ENCODE measurements at places on chromosomes 2 and 18. TPM values are rescaled to one million over a fixed set of nuclear protein-coding genes. Genes with fewer than 3 reads are reported as not detected.

EMILIN2 gene
- 25.3 TPM for total RNA-seq

SERPINB5 gene
- not detected for total RNA-seq

TDRD15 gene
- total RNA-seq = not detected

NEUROD1 gene
- not detected for total RNA-seq

ACTR1B gene
- total RNA-seq = 77.3 TPM

EPAS1 gene
- 9.3 TPM for total RNA-seq

KANSL1L gene
- 12.0 TPM for total RNA-seq

DPP4 gene
- total RNA-seq = 42.1 TPM

GKN1 gene
- total RNA-seq = not detected

LHCGR gene
- not detected for total RNA-seq

EVX2 gene
- total RNA-seq = not detected

RELCH gene
- total RNA-seq = 25.6 TPM

CYP26B1 gene
- 2.9 TPM for total RNA-seq

NDUFAF7 gene
- 12.3 TPM for total RNA-seq

IL1B gene
- 0.82 TPM for total RNA-seq

GTF2A1L gene
- 0.98 TPM for total RNA-seq

HAAO gene
- 0.47 TPM for total RNA-seq

RNF152 gene
- 33.3 TPM for total RNA-seq

SLC38A11 gene
- total RNA-seq = not detected

CXCR1 gene
- total RNA-seq = not detected

TSPYL6 gene
- not detected for total RNA-seq

MAL gene
- total RNA-seq = not detected

WIPF1 gene
- 7.2 TPM for total RNA-seq

ST8SIA3 gene
- not detected for total RNA-seq

LRATD1 gene
- total RNA-seq = 0.47 TPM

CYP27C1 gene
- 0.08 TPM for total RNA-seq

SLC23A3 gene
- 2.5 TPM for total RNA-seq

Data from smooth muscle cell of the coronary artery (primary cell).